ENCODE measurements at places on chromosomes 11 and 22.

- no peak for DNase-seq
Measured at GRCh38 chr11:27717801-27718229, 17.6 kb upstream of the BDNF start.

DNA sequence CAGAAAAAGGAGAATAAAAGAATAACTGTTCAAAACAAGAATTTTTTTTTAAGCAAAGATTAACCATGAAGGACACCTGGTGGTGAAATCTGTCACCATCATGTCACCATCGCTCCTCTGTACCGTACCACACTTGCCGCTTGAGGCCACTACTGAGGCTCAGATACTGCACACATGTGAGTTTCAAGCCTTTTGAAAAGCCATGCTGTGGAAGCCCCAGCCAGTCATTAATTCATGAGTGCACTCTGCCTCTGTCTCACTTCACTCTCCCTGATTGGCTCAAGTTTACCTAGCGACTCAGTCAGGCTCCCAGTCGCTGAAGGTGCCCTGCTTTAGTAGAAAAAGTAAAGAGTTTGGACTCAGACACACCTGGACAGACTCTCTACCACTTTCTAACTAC, 6.6 kb upstream of the MS4A12 start:
- no peak for DNase-seq

DNA sequence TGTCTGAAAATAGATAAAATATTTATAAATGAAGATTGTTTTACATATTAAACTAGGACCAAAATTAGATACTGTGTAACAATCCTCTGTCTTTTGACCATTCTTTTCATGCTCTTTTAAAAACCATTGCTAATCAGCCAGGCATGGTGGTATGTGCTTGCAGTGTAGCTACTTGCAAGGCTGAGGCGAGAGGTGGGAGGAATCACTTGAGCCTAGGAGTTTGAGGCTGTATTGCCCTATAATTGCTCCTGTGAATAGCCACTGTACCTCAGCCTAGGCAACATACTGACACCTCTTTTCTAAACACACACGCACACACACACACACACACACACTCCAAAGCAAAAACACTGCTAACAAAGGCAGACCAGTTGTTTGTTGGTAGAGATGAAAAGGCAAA, 259.2 kb downstream of the JRKL start:
- DNase-seq, result no peak

DNA sequence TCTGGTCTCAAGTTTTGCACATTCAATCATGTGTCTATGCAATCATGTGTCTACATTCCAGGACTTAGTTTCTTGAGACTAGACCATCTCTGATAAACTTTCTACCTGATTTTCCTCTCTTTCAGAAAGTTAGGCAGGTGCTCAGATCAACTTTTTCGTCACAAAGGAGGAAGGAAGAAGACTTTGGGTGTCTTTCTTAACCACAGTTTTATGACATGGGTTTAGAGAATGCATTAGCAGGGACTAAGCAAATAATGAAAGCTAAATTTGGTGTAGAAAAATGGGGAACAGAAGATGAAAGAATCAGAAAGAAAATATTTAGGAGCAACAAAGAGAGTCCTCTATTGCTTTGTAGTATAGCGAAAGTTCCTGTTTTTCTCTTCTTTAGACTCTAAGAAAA, 7.7 kb upstream of the GLYATL1B start:
- no peak for DNase-seq

GRCh38 chr11:117986981-117987574, 884 bp downstream of the IL10RA start:
- no peak for DNase-seq

- DNase-seq, result peak; percentile 29
Measured at GRCh38 chr11:27385245-27385644, 22.2 kb upstream of the CCDC34 start.

DNA sequence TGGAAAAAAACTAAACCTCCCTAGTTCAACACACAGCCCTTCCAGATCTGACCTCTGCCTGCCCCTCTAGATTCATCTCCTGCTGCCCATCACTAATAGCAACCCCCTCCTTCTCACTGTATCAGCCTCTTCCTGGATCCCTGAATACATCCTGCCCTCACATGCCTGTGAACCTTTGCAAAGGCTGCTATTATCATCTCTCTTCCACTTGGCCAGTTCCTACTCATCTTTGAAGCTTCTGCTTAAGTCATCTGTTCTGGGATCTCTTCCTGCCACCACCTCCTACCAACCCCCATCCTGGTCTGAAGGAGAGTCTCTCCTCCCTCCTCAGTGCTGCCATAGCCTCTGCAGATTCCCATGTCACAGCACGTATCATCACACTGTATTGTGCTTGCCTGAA, 38.0 kb upstream of the AMOTL1 start:
- no peak for DNase-seq

GRCh38 chr11:73229896-73230875, 12.1 kb downstream of the P2RY2 start:
- DNase-seq, result no peak

- DNase-seq, result no peak
Measured at GRCh38 chr11:107956543-107956942, 28.3 kb downstream of the RAB39A start.

GRCh38 chr11:6414874-6415328, 4.0 kb downstream of the APBB1 start:
- no peak for DNase-seq

DNA sequence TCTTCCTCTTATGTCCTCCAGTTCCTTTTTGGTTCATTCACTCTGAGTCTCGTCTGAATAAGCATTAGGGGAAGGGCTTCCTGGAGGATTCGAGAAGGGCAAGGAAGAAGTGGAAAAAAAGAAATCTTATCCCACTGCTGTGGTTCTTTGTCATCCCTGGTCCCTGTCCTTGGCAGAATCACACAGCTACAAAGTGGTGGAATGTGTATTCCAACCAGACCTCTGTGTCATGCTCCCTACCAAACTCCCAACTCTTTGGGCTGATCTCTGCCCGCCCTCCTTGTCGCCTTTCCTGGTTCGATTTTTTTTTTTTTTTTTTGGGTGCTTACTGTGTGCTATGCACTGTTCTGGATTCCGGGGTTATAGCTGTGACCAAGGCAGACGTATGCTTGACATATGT, 61.0 kb downstream of the TEAD1 start:
- DNase-seq, result no peak

DNA sequence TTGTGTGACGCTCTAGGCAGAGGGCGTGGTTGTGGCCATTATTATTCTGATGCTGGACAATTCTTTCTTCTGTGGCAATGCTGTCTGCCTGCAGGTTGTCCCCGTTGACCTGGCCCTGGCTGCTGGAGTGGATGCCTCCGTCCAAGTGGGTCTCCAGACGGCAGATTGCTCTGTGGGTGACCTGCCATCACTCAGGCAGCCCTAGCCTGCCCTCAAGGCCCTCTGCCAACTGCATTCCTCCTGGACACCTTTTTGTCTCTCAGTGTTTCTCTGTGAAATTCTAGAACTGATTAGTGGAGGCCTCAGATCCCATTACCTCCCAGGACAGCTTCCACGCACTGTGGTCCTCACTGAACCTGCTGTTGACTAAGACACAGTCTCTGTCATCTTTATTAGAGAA, 86.7 kb downstream of the TBC1D22A start:
- DNase-seq, result no peak

DNA sequence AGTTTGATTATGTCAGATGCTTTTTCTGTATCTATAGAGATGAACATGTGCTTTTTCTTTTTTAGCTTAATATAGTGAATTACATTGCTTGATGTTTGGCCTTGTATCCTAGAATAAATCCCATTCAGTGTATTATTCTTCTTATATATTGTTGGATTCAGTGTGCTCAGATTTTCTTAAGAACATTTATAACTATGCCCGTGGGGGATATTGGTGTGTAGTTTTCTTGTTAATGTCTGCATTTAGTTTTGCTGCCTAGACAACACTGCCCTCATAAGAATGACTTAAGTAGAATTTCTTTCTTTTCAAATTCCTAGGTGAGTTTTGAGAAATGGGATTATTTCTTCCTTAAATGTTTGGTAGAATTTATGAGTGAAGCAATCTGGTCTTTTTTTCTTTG, 98.5 kb downstream of the TMEM135 start:
- no peak for DNase-seq

DNA sequence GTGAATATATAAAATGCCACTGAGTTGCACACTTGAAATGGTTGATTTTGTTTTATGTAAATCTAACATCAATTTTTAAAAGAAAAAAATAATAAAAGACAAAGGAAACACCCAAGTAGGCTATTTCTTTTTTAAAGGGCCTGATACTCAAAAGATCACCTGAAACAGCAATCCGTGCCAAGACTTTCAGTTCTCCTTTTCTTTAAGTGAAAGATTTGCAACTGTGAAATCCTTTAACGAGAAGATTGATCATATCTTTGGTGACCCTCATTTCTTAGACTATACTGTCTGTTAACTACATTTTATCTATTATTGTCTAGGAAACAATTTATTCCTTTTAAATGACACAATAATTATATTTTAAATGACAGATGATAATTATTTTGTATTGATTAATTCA, 1841.5 kb downstream of the LRRC4C start:
- no peak for DNase-seq

DNA sequence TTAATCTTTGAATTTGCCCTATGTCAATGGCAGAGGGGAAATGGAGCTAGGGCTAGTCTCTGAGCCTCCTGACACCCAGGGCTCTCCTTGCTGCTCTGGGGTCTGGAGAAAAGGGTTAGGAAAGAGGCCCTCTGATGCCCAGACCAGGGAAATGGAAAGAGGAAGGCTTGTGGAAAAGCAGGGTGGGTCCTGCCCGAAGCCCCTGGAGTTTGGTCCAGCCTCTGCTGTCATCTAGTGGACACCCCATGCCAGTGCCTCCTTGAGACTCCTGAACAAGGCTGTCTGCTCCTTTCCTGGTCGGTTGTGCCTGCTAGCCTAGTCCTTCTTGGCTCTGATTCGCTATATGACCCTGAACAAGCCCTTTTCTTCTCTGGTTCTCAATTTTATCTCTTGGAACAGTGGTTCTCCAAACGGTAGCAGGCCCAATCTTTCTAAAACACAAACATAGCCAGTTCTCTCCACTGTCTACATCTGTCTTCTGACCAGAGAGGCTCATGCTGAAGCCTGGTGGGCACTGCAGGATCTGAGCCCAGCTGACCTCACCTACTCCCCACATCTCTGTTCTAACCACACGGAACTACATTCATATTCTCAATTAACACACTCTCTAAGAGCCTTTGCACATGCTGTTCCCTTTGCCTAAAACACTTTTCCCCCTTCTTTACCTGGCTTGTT, 8.8 kb upstream of the PLA2G3 start:
- DNase-seq, result peak; percentile 72

GRCh38 chr11:107131756-107132155, 113.5 kb upstream of the GUCY1A2 start:
- no peak for DNase-seq

DNA sequence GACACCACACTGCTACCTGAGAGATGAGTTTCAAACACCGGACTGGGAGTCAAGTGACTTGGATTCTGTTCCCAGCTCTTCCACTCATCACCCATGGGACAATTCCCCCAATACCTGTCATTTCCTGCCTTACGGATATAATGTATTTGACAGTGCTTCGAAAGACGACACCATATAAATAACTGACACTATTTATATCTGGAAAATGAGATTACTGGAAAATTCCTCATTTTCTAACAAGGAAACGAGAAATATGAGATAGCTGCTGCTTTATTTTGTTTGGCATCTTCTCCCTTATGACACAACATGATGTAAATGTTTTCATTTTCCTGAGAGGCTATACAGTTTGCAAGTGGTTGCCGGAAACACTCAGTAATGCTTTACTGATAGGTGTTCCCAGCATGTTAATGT, 8.6 kb downstream of the HSCB start:
- DNase-seq, result peak; percentile 87

- no peak for DNase-seq
Measured at GRCh38 chr11:70134490-70134889, 56.4 kb downstream of the ANO1 start.

DNA sequence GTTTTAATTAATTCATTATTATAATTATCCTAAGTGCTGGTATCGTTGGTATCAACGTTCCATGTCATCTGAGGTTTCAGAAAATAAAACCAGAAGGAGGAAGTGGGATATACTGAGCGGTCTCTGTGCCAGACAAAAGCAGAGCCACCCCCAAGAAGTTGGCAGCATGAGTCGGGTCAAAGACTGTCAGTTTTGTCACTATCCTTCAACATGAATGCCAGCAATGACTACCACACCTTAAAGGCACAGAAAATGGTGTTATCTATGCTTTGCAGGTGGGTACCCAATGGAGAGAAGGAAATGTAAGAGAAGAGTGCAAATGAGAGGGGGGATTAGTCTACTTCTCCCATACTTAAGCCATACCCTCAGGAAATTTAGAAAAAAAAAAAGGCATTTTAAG, 408.5 kb downstream of the OPCML start:
- no peak for DNase-seq

GRCh38 chr11:396948-397548, 3.0 kb downstream of the PKP3 start:
- no peak for DNase-seq

DNA sequence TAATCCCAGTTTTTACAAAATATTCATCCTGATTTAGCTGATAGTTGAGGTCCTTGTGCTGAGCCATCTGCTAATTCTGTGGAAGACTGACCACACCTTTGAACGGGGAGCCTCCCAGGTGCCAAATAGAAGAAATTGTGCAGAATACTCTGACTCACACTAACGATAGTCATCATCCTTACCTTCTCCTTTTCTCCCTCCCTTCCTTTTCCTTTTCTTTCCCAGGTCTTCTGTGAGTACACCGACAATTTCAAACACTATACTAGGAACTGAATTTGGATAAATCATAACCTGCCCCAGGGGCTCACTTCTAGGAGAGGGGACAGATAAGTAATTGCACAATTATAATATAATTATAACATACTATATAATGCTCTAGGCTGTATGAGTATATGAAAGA, 73.1 kb upstream of the CTSC start:
- no peak for DNase-seq

DNA sequence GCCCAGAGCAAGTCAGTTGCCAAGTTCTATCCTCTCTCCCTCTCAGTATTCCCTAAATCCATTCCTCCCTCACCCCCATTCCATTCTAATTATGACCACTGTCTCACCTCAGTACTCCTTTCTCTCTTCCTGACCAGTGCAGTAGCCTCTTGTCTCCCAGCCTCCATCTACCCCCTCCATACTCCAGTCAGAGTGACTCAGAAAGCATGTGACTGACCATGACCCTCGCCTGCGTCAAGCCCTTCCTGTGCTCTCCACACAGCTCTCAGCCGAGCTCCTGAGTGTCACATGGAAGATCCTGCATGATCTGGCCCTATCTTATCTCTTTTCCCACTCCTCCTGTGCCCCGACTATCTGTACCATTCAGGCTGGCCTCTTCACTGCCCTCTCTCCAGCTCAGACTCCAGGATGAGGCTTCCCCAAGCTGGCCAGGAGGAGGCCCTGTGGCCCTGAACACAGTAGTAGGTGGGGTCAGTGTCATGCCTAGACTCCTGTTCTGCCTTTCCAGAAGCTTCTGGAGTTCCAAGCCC, 42.6 kb downstream of the NEU3 start:
- DNase-seq, result peak; percentile 55

- no peak for DNase-seq
Measured at GRCh38 chr11:65920372-65920802, 1.2 kb downstream of the DRAP1 start.

Data from pulmonary artery endothelial cell (primary cell).